Activated T-helper 1 cell treated with anti-CD3 and anti-CD28 coated beads, Interleukin-12 subunit alpha, Interleukin-12 subunit beta, Interleukin-2, Interleukin-4 antibody, amounts not matched to agents 30 ng/mL and 10 ng/mL and 1 ng/mL, durations not matched to agents 14 hours and 24 hours and 36 hours (primary cell): ENCODE measurements at places on chromosomes 5 and 9. TPM values are rescaled to one million over a fixed set of nuclear protein-coding genes. Genes with fewer than 3 reads are reported as not detected.

DNA sequence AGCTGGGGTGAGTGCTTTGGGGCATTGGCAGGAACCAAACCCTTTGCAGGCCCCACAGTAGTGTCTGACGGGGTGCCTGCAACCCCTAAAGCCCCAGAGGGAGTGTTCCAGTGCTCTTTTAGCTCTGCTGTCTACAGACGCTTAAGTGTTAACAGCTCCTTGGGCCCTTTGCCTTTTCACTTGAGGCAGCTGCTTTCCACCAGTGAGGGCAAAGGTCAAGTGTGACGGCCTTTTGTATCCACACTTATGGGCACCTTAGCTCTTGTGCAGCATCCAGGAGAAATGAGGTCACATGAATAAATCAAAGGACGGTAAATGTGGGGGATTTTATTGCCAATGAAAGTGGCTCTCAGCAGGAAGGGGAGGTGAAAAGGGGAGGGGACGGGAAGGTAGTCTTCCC, 241.4 kb upstream of the PCSK5 start:
- DNase-seq = no peak

The RELL2 gene
- 19.3 and 19.5 TPM in 2 replicates for total RNA-seq

GRCh38 chr5:126499853-126500342, 76.7 kb downstream of the GRAMD2B start:
- DNase-seq = peak; percentile 11

The CCNJL gene
- total RNA-seq = not detected in 2 replicates

GRCh38 chr5:124236361-124237205, 509.9 kb downstream of the ZNF608 start:
- no peak for DNase-seq

The PRDM9 gene
- not detected in 2 replicates for total RNA-seq

- DNase-seq = no peak
Observed at GRCh38 chr9:113721856-113722255, 154.3 kb upstream of the ZNF618 start.

- no peak for DNase-seq
Observed at GRCh38 chr5:131976414-131977211, 31.1 kb upstream of the MEIKIN start.

- DNase-seq = peak; percentile 17
Observed at GRCh38 chr9:129834489-129835127, 467 bp downstream of the C9orf78 start.

- DNase-seq = no peak
Observed at GRCh38 chr9:131885144-131885609, 145.3 kb upstream of the RAPGEF1 start.

- DNase-seq = no peak
Observed at GRCh38 chr5:31759925-31760324, 121.0 kb downstream of the PDZD2 start.

DNA sequence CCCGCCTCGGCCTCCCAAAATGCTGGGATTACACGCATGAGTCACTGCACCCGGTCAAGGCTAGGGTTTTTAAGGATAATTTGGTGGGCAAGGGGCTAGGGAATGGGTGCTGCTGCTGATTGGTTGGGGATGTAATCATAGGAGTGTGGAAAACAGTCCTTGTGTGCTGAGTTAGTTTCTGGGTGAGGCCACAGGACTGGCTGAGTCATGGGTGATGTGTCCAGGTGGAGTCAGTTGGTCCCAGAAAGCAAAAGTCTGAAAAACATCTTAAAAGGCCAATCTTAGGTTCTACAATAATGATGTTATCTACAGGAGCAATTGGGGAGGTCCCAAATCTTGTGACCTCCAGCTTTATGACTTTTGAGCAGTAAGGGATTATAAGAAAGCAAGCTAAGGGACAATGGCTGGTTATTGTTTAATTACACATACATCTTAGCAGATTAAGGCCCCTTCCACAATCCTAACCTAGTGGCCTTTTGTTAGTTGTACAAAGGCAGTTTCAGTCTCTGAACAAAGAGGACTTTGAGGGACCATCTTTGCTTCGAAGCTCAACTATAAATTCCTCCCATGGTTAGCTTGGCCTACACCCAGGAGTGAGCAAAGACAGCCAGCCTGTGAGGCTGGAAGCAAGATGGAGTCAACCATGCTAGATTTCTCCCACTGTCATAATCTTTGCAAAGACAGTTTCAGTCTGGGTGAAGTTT, 5.5 kb upstream of the AOPEP start:
- no peak for DNase-seq

The GPR21 gene
- total RNA-seq = 0.54 and 0.88 TPM in 2 replicates

The GABRA1 gene
- not detected in 2 replicates for total RNA-seq

The MEGF10 gene
- not detected in 2 replicates for total RNA-seq

DNA sequence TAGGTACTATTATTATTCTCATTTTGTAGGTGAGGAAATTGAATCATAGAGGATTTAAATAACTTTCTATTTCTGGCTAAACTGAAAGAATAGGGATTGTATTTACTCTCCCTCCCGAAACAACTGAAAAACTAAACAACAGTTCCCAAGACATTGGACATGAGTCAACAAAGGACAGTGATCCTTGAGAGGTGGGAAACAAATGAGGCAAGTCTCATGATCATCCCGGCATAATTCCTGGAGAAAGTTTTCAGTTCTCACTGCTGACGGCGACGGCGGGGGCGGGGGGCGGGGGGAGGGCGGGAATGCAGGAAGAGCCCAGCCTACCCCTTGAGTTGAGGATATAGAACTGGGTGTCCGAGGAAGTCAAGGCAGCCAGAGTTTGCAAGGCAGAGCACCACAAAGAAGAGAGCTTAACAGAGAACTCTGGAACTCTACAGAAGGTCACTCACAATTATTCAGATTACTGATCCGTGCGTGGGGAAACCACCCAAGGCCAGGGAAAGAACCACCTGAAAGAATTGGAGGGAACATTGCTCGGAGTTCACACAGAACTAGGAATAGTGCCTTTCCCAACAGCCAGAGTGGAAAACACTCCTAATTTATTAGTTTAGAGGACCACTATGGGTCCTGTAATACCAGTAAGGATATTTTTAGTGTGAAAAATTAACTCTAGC, 27.4 kb upstream of the WHRN start:
- no peak for DNase-seq

DNA sequence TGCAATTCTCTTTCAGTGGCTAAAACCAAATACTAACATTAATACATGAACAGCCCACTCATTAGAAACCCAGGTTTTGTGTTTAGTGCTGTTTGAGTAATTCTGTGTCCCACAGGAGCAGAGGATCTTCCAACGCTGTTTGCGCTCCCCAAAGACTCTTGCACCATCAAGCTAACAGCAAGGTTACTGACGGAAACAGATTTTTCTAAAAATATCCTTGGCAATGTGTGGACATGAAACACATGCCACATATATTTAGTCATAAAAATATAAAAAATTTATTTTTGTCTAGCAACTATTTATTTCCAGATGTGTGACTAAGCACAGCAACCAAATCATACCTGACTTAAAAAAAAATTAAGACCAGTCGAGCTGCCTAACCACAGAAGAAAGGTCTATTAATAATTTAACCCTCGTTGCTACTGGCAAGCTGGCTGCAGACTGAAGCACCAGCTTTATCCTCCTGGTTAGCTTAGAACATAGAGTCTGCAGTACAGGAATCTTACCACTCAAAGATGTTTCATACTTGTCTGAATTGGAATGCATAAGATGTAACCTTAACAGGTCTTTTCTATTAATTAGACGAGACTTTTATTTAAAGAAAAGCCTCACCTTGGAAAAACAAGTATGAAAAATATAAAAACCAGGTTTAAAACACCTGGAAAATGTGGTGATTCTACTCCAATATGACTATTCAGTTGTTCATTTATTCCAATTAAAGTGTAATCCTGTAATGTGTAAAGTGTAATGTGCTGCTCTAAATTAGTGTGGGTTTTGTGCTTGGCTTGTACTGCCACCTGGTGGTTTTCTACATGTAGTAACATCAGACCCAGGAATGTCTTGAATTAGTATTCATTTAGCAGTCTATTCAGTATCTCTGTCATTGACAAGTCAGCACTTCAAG, 272.5 kb downstream of the EPB41L4A start:
- DNase-seq = peak; percentile 30

DNA sequence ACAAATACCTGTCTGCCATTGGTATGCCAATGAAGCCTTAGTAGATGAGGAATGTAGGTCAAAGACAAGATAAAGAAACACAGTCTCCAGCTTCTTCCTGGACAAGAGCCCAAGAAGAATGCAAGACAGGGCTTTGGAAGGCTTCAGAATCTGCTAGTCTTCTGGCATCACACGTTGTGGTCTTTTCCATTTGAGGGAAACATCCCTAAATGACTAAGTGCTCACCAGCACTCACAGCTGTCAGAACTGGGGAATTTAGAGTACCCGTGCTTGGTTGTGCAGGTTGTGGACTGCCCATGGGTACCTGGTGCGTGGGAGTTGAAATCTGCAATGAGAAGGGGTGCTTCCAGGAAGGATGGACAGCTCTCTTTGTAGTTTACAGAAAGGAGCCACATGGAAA, 27.1 kb upstream of the NFIB start:
- no peak for DNase-seq

The FBP2 gene
- total RNA-seq = not detected in 2 replicates

The PCDHB11 gene
- total RNA-seq = not detected in 2 replicates

GRCh38 chr5:2536632-2537377, 214.7 kb downstream of the IRX2 start:
- no peak for DNase-seq

- no peak for DNase-seq
Observed at GRCh38 chr9:21295992-21296391, 9.1 kb downstream of the IFNA5 start.

- no peak for DNase-seq
Observed at GRCh38 chr9:25449503-25449902, 228.7 kb downstream of the TUSC1 start.

DNA sequence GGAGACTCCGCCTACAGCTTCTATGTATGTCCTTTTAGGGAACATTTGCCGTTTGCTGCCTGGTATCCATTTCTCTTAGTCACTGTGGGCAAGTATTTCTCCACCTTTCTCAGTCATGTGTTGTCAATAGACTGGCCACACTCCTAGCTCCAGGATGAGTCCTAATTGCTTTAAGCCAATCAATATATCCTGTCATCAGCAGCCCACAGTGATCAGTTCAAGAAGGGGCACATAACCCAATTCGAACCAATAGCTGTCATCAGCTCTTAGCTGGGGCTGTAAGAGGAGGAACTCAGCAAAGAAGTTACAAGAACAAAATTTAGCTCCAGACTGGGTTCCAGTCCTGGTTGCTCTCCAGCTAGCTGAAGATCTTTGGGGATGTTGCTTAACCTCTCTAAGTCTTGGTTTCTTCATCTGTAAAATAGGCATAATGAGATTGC, 70.7 kb upstream of the MAN2A1 start:
- no peak for DNase-seq

The CPLANE1 gene
- total RNA-seq = 5.5 and 7.7 TPM in 2 replicates

- DNase-seq = no peak
Observed at GRCh38 chr5:171801839-171802238, 16.2 kb downstream of the SMIM23 start.

GRCh38 chr5:176542135-176542595, 5.0 kb upstream of the RNF44 start:
- DNase-seq = peak; percentile 70

GRCh38 chr5:9553561-9553960, 7.7 kb upstream of the SEMA5A start:
- no peak for DNase-seq

- no peak for DNase-seq
Observed at GRCh38 chr5:134463991-134464760, 52.5 kb upstream of the CDKN2AIPNL start.

- no peak for DNase-seq
Observed at GRCh38 chr5:142466195-142466971, 141.6 kb upstream of the SPRY4 start.

GRCh38 chr5:148146487-148146886, 21.9 kb upstream of the SPINK14 start:
- DNase-seq = no peak

DNA sequence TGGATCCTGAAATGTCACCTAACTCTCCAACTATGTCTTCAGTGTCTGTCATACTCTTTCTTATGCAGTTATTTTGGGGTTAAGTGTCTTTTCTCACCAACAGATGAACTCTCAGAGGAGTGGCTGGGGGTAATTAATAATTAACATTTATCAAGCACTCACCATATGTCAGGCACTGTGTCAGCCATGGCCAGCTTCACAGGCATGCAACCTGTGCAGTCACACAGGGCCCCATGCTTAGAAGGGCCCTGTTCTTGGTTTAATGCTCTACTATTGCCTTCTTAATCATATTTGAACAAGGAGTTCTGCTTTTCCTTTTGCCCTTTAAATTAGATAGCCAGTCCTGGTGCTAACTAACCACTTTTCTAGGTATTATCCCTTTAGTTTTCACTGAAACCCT, 3.4 kb upstream of the GRPEL2 start:
- no peak for DNase-seq

- no peak for DNase-seq
Observed at GRCh38 chr5:89417990-89418389, 535.0 kb upstream of the MEF2C start.

DNA sequence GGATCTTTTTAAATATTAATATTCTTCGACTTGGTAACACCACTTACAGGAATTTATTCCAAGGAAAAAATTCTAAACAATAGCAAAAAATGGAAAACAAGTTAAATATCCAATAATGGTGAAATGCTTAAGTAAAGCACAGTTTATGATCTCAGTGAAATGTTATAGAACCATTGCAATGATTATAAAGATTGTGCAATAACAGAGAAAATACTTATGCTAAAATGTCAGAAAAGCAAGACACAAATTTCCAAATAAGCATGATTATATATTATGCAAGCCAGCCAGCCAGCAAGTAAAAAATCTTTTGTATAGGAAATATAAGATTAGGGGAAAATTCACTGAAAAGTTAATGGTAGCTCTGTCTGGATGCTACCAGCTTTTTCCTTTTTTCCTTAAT, 102.7 kb upstream of the EFNA5 start:
- no peak for DNase-seq

DNA sequence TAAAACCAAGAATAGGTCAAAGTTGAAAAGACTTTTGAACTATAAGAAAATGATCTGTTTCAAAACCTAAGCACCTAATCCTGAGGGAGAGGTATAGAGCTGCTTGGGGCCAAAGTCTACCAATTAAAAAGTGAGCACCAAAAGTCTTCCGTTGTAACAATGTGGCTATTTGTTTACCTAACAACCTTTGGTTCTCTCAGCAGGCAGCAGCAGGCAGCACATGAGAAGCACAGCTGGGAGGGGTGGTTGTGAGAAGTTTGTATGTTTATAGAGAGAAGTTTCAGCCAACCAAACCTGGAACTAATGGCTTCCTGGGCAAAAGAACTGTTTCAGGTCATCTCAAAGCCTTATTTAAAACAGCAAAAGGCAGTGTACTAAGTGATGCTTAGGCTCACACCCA, 59.8 kb upstream of the TBC1D9B start:
- DNase-seq = no peak
